ENCODE measurements at places on chromosomes 7 and 10.

DNA sequence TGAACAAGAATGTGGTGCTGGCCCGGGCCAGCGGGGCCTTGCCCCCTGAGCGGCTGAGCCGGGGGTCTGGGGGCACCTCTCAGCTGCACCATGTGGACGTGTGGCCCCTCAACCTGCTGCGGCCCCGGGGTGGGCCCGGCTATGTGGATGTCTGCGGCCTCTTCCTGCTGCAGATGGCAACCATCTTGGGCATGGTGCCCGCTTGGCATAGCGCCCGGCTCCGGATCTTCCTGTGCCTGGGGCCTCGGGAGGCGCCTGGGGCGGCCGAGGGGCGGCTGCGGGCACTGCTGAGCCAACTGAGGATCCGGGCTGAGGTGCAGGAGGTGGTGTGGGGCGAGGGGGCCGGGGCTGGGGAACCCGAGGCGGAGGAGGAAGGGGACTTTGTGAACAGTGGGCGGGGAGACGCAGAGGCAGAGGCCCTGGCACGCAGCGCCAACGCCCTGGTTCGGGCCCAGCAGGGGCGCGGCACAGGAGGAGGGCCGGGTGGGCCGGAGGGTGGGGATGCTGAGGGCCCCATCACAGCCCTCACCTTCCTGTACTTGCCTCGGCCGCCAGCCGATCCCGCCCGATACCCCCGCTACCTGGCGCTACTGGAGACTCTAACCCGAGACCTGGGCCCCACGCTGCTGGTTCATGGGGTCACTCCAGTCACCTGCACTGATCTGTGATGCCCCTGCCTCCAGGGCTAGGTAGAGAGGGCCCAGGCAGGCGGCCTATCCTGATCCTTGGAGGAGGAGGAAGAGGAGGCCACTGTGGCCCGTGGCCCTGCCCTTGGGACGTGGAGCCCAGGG, 1.1 kb upstream of the TRIP6 start:
- no peak for DNase-seq

DNA sequence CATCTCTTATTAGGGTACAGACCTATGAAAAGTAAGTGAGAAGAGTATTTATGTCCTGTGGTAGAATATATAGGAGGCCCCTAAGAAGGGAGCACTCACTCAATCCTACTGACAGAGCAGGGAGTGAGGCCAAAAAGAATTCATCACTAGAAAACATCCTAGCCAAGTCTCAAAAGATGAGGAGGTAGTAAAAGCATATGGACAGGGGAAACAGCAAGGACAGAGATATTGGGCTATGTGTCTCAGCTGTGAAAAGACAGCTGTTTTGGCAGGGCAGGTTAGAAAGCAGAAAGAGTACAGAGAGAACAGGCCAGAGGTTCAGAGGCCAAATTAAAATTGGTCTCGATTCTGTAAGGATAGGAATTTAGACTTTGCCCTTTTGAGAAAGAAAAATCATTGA, 548.3 kb upstream of the ANKRD30A start:
- DNase-seq = no peak

- no peak for DNase-seq
Observed at GRCh38 chr10:101716891-101717659, 22.1 kb upstream of the FBXW4 start.

DNA sequence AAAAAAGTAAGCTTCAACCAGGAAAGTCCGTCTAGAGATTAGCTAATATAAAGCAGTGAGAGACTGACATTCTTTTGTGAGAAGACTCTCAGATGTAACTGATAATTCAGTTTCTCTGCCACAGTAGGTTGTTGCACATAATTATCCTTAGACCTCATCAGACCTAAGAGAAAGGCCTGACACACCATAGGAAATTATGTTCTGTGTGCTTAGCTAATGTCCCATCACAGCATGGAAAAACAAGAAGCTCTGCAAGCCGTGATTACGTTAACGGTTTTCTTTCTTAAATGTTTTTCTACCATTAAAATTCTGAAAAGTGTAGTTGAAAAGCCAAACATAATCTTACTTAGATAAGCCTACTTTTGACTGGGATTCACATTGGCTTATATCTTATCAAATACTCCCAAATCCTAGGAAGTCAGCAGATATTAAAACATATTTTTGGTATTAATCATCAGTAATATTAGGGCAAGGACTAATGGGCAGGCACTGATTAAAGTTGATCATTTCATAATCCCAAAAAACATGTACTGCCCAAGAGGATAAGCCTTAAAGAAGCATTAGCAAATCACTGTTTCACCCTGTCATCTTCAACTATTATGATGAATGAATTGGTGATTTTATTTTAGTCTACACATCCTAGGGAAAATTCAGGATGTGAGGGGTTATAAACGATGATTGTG, 5.2 kb downstream of the CSTF2T start:
- DNase-seq = no peak

- DNase-seq = no peak
Observed at GRCh38 chr10:65544756-65545155, 1381.1 kb upstream of the LRRTM3 start.

DNA sequence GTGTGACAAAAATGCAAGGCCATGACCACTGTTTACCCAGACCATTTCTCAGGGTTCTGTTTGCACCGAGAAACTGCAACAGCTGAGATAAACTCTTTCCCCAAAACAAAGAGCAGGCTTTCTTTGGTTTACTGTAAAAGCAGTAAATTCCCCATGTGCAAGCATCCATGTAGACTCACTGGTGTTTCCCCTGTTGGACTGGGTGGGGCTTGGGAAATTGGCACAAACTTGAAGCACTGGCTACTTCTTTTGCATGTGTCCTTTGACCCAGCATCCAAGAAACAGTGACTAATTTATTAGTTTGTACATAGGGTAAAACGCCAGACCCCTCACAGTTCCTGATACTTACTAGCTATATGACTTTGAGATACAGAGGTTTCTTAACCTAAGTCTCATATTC, 12.3 kb downstream of the IQUB start:
- no peak for DNase-seq

DNA sequence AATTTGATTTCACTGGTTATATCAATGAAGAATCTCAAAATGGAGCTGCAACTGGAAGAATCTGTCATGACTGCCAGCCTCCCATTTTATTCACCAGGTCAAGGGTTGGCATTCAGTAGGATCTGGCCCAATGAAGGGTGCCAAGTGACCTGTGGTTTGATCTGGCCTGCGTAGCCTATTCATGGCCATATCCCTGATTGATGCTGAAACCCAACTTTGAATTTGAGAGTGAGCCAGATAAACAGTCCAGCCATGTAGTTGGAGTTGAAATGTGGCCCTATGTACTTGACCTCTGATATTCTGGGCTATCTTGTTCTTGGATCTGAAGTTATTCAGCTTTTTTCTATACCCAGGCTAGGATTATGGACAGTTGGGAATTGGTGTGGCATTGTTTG, 1.5 kb downstream of the MKLN1 start:
- DNase-seq = no peak

- DNase-seq = no peak
Observed at GRCh38 chr10:79248341-79249185, 98.7 kb upstream of the PPIF start.

DNA sequence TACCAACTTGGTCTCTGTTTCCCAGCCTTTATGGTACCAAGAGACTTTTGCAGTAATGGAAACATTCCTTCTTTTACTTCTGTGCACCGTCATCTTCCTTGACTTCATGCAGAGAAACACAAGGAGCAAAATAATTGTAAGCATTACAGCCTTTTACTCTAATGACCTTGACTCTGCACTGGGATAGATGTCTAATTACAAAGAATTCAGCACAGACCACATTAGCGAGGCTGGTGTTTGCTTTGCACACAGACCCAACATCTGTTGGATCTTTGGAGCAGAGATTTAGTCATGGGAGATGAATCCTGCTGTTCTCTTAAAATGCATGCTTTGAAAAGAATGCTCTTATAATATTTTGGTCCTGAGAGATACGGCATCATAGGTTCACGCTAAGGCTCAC, 261.6 kb downstream of the TWIST1 start:
- DNase-seq = no peak

GRCh38 chr10:110885932-110886674, 14.4 kb downstream of the PDCD4 start:
- no peak for DNase-seq

GRCh38 chr7:139568813-139569490, 45.5 kb downstream of the CLEC2L start:
- no peak for DNase-seq

DNA sequence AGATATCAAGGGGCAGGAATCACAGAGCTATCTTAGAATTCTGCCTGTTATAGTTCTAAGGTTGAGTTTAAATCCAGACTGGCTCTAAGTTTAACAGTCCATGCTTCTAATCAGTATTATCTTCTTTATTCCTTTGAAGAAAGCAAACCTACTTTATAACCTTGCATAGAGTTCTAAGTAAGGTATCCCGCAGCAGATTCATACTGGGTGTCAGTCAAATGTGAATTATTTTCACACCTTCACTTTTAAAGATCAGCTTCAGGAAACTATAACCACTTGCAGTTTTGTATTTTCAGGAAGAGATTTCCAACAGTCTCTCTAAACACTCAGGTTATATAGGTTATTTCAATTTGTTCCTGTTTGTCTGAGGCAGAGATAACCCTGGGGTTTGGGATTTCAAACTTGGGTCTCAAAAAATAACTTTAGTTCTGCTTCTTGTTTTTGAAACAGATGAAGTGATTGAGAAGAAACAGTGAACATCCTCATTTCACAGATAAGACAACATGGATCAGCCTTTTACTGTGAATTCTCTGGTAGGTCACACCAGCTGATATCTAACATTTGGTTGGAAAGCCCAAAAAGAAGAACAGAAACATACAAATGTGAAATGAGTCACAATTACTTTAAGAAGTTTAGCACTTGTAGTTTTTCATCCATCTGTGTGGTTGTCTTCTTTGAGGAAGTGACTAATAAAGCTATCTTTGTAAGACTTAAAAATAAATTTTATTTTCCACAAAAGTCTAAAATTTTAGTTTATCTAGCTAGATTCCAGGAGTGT, 21.4 kb downstream of the STAMBPL1 start:
- DNase-seq = no peak

DNA sequence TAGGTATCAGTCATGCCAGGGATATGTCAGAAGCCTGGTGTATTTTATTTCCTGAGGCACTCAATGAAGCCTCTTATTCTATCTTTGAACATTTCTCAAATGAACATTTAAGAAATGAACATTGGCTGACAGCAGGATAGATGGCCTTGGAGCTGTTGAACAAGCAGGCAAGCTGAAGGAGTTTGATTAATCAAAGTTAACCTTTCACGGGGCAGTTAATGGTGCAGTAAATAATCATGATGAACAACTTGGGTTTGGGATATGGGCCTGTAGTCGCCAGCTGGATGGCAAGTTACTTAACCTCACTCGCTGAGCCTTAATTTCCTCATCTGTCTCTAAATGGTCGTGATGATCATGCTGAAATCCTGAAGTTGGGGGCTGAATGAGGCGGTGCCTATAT, 333.0 kb downstream of the SFMBT2 start:
- no peak for DNase-seq

- no peak for DNase-seq
Observed at GRCh38 chr10:119355930-119356329, 148.6 kb downstream of the GRK5 start.

- DNase-seq = no peak
Observed at GRCh38 chr10:92241501-92241900, 49.4 kb downstream of the CPEB3 start.

DNA sequence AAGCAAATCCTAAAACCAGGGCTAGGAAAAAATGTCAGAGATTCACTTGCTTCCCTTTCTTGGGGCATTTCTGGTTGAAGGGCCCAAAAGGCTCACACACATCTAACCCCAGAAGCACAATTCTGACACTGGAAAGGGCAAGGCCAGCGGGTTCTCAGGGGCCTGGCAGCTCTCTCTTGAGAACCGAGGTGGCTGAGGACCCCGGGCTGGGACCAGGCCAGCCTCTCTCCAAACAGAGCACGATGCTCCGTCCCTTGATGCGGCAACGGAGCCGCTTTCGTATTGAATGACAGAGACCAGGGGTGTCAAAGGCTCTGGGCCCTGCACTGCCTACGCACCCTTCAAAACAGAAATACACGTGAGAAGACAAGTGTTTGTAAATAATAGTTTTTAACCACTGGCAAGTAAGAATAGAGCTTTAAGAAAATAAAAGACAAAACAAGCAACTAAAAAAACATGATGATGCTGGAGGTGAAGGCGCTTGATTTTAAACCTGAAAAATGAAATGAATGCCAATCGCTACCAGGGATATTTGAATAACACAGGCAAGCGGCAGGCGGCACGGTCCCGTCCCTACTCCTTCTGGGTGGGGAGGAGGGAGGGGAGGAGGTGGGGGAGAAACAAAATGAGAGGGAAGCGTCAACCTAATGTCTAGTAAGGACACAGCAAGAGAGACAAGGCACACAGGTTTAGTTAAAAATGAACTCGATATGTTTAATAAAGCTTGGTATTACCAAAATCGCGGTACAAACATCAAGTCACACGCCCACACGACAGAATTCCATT, 68.0 kb downstream of the SLC29A4 start:
- no peak for DNase-seq

DNA sequence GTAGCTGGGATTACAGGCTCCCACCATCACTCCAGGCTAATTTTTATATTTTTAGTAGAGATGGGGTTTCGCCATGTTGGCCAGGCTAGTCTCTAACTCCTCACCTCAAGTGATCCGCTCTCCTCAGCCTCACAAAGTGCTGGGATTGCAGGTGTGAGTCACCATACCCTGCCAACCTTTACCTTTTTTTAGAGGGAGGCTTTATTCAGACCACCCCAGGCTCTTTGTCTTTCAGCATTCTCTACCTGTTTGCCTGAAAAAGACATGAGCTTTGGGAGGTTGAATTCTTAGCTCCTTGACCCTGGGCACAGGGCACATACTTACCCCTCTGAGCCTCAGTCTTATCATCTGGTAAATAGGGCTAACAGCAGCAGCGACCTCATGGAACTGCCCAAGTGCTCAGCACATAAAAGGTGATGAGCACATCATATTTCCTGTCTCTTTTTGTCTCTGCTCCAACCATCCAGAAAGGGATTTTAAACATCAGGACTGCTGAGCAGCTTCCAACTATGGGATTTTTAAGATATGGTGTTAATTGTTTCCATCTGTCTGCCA, 17.0 kb downstream of the FRMPD2 start:
- DNase-seq = no peak

GRCh38 chr7:1593091-1593866, 23.4 kb upstream of the PSMG3 start:
- no peak for DNase-seq

DNA sequence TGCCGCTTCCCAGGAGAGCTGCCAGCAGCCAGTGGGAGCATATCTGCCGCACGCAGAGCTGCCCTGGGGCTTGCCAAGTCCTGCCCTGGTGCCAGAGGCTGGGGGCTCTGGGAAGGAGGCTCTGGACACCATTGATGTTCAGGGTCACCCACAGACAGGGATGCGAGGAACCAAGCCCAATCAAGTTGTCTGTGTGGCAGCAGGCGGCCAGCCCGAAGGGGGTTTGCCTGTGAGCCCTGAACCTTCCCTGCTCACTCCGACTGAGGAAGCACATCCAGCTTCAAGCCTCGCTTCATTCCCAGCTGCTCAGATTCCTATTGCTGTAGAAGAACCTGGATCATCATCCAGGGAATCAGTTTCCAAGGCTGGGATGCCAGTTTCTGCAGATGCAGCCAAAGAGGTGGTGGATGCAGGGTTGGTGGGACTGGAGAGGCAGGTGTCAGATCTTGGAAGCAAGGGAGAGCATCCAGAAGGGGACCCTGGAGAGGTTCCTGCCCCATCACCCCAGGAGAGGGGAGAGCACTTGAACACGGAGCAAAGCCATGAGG, 94.6 kb downstream of the TACC2 start:
- no peak for DNase-seq

- DNase-seq = no peak
Observed at GRCh38 chr10:52571516-52572182, 200.9 kb downstream of the MBL2 start.

All from activated CD4-positive, alpha-beta T cell treated with anti-CD3 and anti-CD28 coated beads, Interleukin-2, amount 50 U/mL, for 24 hours (primary cell).